ENCODE measurements at places on chromosomes 7 and 10. TPM values are rescaled to one million over a fixed set of nuclear protein-coding genes. Genes with fewer than 3 reads are reported as not detected.

DNA sequence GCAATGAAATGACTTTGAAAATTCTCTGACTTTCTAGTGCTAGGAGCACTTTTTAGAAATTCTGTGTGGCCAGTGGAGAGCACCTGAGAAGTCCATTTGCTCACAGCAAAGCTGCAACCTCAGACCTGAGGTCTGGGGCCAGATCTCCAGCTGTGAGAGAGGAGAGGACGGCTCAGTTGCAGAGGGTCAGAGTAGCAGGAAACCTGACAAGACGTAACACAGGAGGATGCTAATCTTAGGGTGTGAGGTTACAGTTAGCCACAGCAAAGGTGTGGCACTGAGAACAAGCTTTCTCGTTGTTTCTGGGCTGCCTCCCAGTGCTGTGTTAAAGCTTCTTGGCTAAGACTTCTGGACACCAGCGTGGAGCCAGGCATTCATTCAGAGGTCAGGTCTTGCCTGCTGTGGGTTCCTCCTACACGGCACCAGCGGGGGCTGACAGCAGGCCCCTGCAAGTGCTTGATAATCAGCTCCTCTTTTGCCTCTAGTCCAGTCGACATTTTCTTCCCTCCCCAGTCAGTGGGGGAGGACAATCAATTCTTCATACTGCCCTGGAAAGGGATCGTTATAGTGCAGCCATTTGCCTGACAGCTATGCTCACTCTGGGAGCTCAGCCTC lies 435.4 kb upstream of the DPP6 start:
- no peak overlapping the region for H3K4me3 ChIP-seq
- H3K27ac ChIP-seq, result no peak overlapping the region
- no peaks in the 10 kb centered on the region for H3K4me1 ChIP-seq
- H3K36me3 ChIP-seq, result no peaks in the 10 kb centered on the region

GRCh38 chr10:52637592-52637991 lies 135.0 kb downstream of the MBL2 start:
- DNase-seq, result no peak
- no peaks in the 10 kb centered on the region for H3K36me3 ChIP-seq
- H3K27me3 ChIP-seq, result no peaks in the 10 kb centered on the region
- H3K27ac ChIP-seq, result no peak overlapping the region

- H3K4me3 ChIP-seq, result no peak overlapping the region
- DNase-seq, result no peak
These were observed 11.4 kb upstream of the ZKSCAN1 start for GRCh38 chr7:100003711-100004661.

GRCh38 chr10:110851020-110851612 lies 20.6 kb upstream of the PDCD4 start:
- H3K4me3 ChIP-seq, result no peak overlapping the region
- H3K27ac ChIP-seq, result no peak overlapping the region
- no peak for DNase-seq
- no peaks in the 10 kb centered on the region for H3K27me3 ChIP-seq
- H3K36me3 ChIP-seq, result no peaks in the 10 kb centered on the region

DNA sequence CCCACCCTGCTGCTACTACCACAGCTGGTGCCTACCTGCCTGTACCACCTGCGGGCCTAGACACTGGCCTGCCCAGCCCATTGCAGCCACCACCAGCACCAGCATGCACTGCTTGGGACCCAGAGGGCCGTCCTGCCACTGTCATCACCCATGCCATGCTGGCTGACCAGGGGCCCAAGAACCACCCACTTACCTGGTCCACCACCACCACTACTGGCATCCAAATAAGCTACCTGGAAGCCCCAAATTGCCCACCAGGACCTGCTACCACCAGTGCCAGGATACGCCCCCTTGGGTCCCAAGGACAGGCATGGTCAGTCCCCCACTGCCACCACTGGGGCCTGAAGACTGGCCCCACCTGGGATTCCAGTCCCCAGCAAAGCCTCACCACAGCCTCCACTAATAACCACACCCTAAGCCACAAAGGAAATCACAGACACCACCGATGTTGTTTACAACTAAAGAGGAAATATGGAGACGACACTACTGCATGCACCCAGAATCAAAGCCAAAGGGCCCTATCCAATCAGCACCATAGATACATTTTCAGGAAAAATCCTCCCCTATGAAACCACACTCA lies 70.5 kb upstream of the DIP2C start:
- H3K36me3 ChIP-seq, result no peaks in the 10 kb centered on the region
- no peak for DNase-seq
- H3K27ac ChIP-seq, result no peak overlapping the region
- 0 out of 2 replicates have a peak, but pooled peaks cover 3% of the 10 kb centered on the region for H3K27me3 ChIP-seq

GRCh38 chr7:132805766-132806165 lies 229.5 kb upstream of the PLXNA4 start:
- no peak overlapping the region for H3K4me3 ChIP-seq
- H3K27me3 ChIP-seq, result no peaks in the 10 kb centered on the region
- H3K4me1 ChIP-seq, result peaks cover under 1% of the 10 kb centered on the region
- no peaks in the 10 kb centered on the region for H3K36me3 ChIP-seq

- H3K27me3 ChIP-seq, result no peaks in the 10 kb centered on the region
- no peak overlapping the region for H3K27ac ChIP-seq
- no peaks in the 10 kb centered on the region for H3K4me1 ChIP-seq
- H3K36me3 ChIP-seq, result no peaks in the 10 kb centered on the region
- DNase-seq, result no peak
These were observed 202.6 kb upstream of the NRP1 start for GRCh38 chr10:33537066-33537465.

DNA sequence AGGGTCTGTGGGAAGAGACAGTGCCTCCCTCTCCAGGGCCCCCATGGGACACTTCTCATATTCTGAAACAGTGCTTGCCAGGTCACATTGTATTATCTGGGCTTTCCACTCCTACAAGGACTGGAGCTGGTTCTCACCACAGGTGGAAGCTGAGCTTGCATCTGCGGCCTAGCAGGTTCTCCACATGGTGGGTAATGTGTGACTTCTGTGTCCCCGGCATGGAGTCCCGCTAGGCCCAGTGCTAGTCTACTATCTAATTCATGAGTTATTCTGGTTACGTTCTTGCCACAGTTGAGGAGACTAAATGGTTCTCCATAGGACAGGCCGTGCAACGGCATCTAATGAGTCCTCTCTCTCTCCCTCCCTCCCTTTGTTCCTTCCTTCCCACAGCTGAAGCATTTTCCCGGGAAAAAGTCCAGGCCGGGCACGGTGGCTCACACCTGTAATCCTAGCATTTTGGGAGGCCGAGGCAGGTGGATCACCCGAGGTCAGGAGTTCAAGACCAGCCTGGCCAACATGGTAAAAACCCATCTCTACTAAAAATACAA lies 27.7 kb downstream of the PRLHR start:
- H3K4me3 ChIP-seq, result no peak overlapping the region
- H3K36me3 ChIP-seq, result no peaks in the 10 kb centered on the region
- no peaks in the 10 kb centered on the region for H3K4me1 ChIP-seq
- H3K27ac ChIP-seq, result no peak overlapping the region
- H3K27me3 ChIP-seq, result no peaks in the 10 kb centered on the region

GRCh38 chr7:94679358-94679757 lies 23.4 kb upstream of the SGCE start:
- H3K36me3 ChIP-seq, result no peaks in the 10 kb centered on the region
- H3K4me3 ChIP-seq, result no peak overlapping the region
- no peaks in the 10 kb centered on the region for H3K27me3 ChIP-seq
- no peak for DNase-seq

GRCh38 chr7:36896418-36896817 lies 172.1 kb upstream of the AOAH start:
- H3K36me3 ChIP-seq, result no peaks in the 10 kb centered on the region
- H3K4me3 ChIP-seq, result no peak overlapping the region

DNA sequence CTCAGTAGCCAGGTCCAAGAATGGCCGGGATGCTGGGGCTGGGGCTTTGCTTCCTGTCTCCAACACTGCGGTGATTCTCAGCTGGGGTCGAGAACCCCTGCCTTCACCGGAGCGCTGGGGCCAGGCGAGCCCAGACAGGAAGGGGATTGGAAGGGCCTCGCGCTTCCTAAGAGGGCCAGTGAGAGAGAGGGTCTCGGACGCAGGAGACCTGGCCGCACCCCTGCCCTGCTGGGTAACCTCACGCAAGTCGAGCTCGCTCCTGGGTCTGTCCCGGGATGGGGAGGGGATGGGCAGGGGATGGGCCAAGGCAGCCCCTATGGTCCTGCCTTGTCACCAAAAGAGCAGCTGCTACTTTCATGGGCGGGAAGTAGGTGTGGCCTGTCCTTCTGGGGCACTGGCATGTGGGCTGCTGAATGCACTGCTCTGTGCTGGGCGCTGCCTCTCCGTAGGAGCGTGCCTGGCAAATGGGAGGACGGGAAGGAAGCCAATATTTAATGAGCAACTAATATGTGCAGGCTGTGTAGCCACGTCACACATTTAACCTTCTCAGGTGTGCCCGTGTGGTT lies 20.0 kb downstream of the KCNK18 start:
- no peaks in the 10 kb centered on the region for H3K27me3 ChIP-seq
- H3K36me3 ChIP-seq, result no peaks in the 10 kb centered on the region
- no peak overlapping the region for H3K4me3 ChIP-seq
- H3K27ac ChIP-seq, result no peak overlapping the region
- H3K4me1 ChIP-seq, result peaks cover 10% of the 10 kb centered on the region
- DNase-seq, result no peak

DNA sequence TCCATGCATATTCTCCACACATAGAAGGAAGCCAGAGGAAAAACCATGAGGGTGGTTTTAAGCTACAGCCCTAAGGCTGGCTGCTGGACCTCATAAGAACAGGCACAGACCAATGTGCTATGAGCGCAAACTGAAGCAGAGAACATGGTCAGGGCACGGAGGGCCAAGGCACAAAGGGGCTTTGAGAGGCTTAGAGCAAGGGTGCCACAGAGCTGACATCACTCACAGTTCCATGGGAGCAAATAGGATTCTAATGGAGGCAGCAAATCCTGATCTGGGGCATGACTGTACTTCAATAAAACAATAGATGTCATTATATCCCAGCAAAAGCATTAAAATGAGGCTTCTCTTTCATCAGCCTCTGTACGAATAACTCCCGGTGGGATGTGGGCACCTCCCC lies 162.4 kb downstream of the COBL start:
- no peaks in the 10 kb centered on the region for H3K4me1 ChIP-seq
- no peak overlapping the region for H3K27ac ChIP-seq
- no peaks in the 10 kb centered on the region for H3K36me3 ChIP-seq
- H3K4me3 ChIP-seq, result no peak overlapping the region
- H3K27me3 ChIP-seq, result no peaks in the 10 kb centered on the region

DNA sequence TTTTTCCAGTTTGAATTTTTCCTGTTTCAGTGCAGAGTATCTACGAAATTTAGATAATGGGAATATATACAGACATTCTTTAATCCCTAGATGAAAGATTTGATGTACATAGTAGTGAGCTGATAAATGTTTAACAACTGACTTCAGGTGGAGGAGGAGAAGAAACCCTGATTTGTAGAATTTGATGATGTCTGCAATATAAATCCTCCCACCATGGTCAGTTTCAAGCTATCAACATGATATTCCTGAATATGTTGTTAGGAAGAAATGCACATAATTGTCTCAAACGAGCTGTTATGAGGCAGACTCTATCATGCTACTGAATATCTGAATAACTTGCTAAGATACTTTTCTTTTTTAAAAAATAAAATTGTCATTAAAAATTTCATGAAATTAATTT lies 629.3 kb upstream of the LRRN3 start:
- H3K27me3 ChIP-seq, result no peaks in the 10 kb centered on the region
- H3K36me3 ChIP-seq, result no peaks in the 10 kb centered on the region
- no peak for DNase-seq
- H3K4me3 ChIP-seq, result no peak overlapping the region

- H3K27me3 ChIP-seq, result no peaks in the 10 kb centered on the region
- no peak overlapping the region for H3K27ac ChIP-seq
- no peaks in the 10 kb centered on the region for H3K36me3 ChIP-seq
- no peak for DNase-seq
- H3K4me3 ChIP-seq, result no peak overlapping the region
These were observed 88.4 kb downstream of the KIAA1549 start for GRCh38 chr7:138892812-138893211.

DNA sequence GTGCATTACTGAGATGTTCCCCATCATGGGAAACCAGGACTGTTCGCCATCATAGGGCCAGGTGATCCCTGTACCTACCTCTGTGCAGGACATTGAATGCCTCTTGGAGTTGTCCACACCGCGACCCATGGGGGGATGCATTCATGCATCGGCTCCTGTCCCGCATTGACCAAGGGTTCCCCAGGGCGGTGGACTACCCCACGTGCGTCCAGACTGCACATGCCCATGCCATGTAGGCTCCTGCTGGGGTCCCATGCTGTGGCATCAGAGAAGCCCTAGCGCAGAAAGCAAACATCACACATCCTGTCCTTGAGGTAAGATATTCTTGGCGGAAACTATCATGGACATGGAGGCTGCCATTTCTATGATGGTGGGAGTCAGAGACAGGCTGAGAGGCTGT lies 121.6 kb upstream of the UNC5B start:
- H3K27ac ChIP-seq, result no peak overlapping the region
- H3K36me3 ChIP-seq, result no peaks in the 10 kb centered on the region
- no peak for DNase-seq
- H3K27me3 ChIP-seq, result no peaks in the 10 kb centered on the region
- no peaks in the 10 kb centered on the region for H3K4me1 ChIP-seq

GRCh38 chr7:31098642-31099360 lies 46.7 kb downstream of the ADCYAP1R1 start:
- H3K27me3 ChIP-seq, result no peaks in the 10 kb centered on the region
- DNase-seq, result no peak
- H3K4me1 ChIP-seq, result no peaks in the 10 kb centered on the region
- no peak overlapping the region for H3K4me3 ChIP-seq
- no peak overlapping the region for H3K27ac ChIP-seq
- H3K36me3 ChIP-seq, result no peaks in the 10 kb centered on the region

DNA sequence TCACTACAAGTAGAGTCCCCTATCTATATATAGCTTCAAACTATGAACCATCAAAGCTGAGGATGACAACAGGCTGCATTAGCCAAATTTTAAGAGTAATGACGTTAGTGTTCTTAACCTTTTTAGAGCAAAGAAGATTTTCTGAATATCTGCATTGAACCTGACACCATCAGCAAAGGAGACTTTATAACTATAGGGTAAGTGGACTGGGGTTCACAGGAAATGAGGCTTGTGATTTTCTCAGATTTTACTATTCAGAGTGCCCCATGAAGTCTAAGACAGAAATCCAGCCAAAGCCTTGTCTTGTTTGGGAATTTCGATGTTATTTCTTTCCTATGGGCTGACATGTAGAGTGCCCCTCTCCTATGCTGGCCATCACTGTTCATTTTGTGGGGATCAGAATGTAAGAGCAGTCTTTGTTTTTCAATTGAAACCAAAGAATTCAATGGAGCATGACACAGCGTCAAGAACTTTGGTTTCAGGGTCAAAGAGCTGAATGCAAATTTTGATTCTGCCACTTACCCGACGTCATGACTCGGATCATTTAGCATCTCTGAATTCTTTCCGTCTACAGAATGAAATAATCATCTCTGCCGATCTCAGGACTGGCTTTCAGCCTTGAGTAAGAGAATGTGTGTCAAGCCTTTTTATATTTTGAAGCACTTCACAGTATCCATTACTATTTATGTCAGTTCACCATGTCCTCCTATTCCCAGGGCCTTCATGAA lies 52.7 kb downstream of the DENND11 start:
- H3K4me3 ChIP-seq, result no peak overlapping the region
- 0 out of 2 replicates have a peak, but pooled peaks cover 5% of the 10 kb centered on the region for H3K36me3 ChIP-seq
- peaks cover 26% of the 10 kb centered on the region for H3K4me1 ChIP-seq
- H3K27ac ChIP-seq, result peak overlapping the region; percentile 77
- no peaks in the 10 kb centered on the region for H3K27me3 ChIP-seq

PPP1R9A gene
- not detected for total RNA-seq

AKR1C3 gene
- not detected for total RNA-seq

EBLN1 gene
- not detected for total RNA-seq

VAX1 gene
- total RNA-seq, result not detected

ITIH5 gene
- total RNA-seq, result not detected

PGAM2 gene
- 1.9 TPM for total RNA-seq

KLLN gene
- total RNA-seq, result 1.1 TPM

CFAP69 gene
- 0.32 TPM for total RNA-seq

CALHM1 gene
- total RNA-seq, result 0.61 TPM

CALHM3 gene
- 0.30 TPM for total RNA-seq

Measured in Karpas-422 (cell line).